ENCODE measurements at places on chromosomes 12 and 14. TPM values are rescaled to one million over a fixed set of nuclear protein-coding genes. Genes with fewer than 3 reads are reported as not detected.

The BCL2L2 gene
- 35.8 TPM for polyA plus RNA-seq

The SPIC gene
- polyA plus RNA-seq: not detected

The LRRC9 gene
- polyA plus RNA-seq: 1.8 TPM

The HCAR1 gene
- 2.0 TPM for polyA plus RNA-seq

The C12orf42 gene
- polyA plus RNA-seq: 0.38 TPM

The TRPV4 gene
- polyA plus RNA-seq: 13.2 TPM

The AQP6 gene
- polyA plus RNA-seq: 13.5 TPM

The NELL2 gene
- 16.1 TPM for polyA plus RNA-seq

The NGB gene
- not detected for polyA plus RNA-seq

The AMN gene
- 43.3 TPM for polyA plus RNA-seq

The SYNE3 gene
- polyA plus RNA-seq: 2.8 TPM

The FAM222A gene
- 6.8 TPM for polyA plus RNA-seq

The GSC gene
- polyA plus RNA-seq: not detected

The IFNG-AS1 gene
- polyA plus RNA-seq: 0.08 TPM

The PLBD1 gene
- polyA plus RNA-seq: 33.9 TPM

The FZD10 gene
- 3.0 TPM for polyA plus RNA-seq

The DYNLL1 gene
- 545 TPM for polyA plus RNA-seq

The FAM90A1 gene
- 1.9 TPM for polyA plus RNA-seq

The SLC8A3 gene
- 0.32 TPM for polyA plus RNA-seq

The EXOC5 gene
- 66.4 TPM for polyA plus RNA-seq

The KRT6A gene
- not detected for polyA plus RNA-seq

The OASL gene
- not detected for polyA plus RNA-seq

The STXBP6 gene
- polyA plus RNA-seq: 6.8 TPM

The PPM1H gene
- polyA plus RNA-seq: 26.2 TPM

The FAM186B gene
- 3.8 TPM for polyA plus RNA-seq

The AKAP6 gene
- polyA plus RNA-seq: 3.6 TPM

The CD163 gene
- polyA plus RNA-seq: 7.3 TPM

The ERP27 gene
- 25.4 TPM for polyA plus RNA-seq

The PSEN1 gene
- 69.6 TPM for polyA plus RNA-seq

The SYNJ2BP gene
- polyA plus RNA-seq: 40.1 TPM

The GLIPR1L2 gene
- polyA plus RNA-seq: 3.7 TPM

The GLS2 gene
- polyA plus RNA-seq: 2.6 TPM

The CLEC7A gene
- polyA plus RNA-seq: 1.4 TPM

The TBX5 gene
- polyA plus RNA-seq: not detected

The KERA gene
- polyA plus RNA-seq: 0.07 TPM

The RASSF8 gene
- 61.5 TPM for polyA plus RNA-seq

The SLC7A7 gene
- polyA plus RNA-seq: 141 TPM

The KLRC4 gene
- polyA plus RNA-seq: 0.30 TPM

The RHEBL1 gene
- 2.1 TPM for polyA plus RNA-seq

The LRIG3 gene
- 34.7 TPM for polyA plus RNA-seq

The KLHL33 gene
- 0.46 TPM for polyA plus RNA-seq

The OR4E2 gene
- polyA plus RNA-seq: not detected

The NPFF gene
- 0.73 TPM for polyA plus RNA-seq

The DYRK2 gene
- polyA plus RNA-seq: 30.1 TPM

The GPD1 gene
- 66.6 TPM for polyA plus RNA-seq

The SNRPF gene
- 95.9 TPM for polyA plus RNA-seq

The TAS2R20 gene
- 0.38 TPM for polyA plus RNA-seq

The ASIC1 gene
- polyA plus RNA-seq: 5.0 TPM

The PLXNC1 gene
- polyA plus RNA-seq: 5.7 TPM

The GPR84 gene
- not detected for polyA plus RNA-seq
